GM23248 (cell line): ENCODE measurements at places on chromosomes 4 and X. TPM values are rescaled to one million over a fixed set of nuclear protein-coding genes. Genes with fewer than 3 reads are reported as not detected.
A peak's percentile ranks its signal among the peaks of the same experiment; 100 is the strongest.

Gene BTK
- 0.23 TPM in 1 of 2 replicates, not detected in the other for polyA plus RNA-seq

GRCh38 chr4:4226606-4227438 lies at the start of gene OTOP1:
OTOP1 (minus strand) TSS chr4:4226929; CDS start chr4:4226864, 65 bp downstream.
- no peak for DNase-seq

- DNase-seq = no peak
Measured at GRCh38 chr4:19944251-19944650, 307.5 kb upstream of the SLIT2 start.

- DNase-seq = peak; percentile 43
Measured at GRCh38 chr4:176123710-176124407, 58.2 kb downstream of the WDR17 start.

DNA sequence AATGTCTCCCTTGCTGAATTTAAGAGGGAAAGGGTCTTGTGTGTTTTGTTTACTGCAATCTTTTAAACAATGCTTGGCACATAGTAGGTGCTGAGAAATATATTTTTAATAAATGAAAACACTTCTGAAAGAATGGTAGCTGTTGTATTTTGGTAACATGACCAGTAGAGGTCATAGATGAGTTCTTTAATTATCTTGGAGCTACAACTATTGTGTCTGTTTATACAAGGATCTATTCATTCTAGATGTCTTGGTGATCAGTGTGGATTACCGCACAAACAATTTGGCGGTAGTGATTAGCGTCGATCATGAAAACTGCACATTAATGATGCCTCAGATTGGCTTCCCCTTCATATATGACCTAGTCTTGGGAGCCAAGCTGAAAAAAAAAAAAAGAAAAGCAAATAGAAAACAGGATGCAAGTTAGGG lies 21.4 kb upstream of the SCRG1 start:
- DNase-seq = peak; percentile 52

- DNase-seq = no peak
Measured at GRCh38 chr4:144967161-144967560, 130.8 kb downstream of the ANAPC10 start.
